Heart left ventricle (tissue), 16 donors: ENCODE measurements at places on chromosomes 3 and 15.

DNA sequence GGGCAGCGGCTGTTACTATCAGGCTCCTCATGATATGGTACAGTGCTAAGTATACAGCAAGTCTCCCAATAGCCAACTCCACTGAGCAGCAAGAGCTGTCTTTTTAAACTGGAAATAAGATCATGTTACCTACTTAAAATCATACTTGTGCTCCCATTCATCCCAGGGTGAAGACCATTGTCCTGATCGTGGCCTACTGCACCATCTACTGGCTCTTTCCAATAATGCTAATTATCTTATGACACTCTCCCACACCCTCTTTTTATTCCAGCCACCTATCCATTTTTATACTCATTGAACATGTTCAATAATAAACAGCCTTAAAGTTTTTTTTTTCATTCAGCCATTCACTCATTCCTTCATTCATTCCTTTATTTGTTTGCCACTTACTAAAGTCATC lies 117.7 kb downstream of the GBE1 start:
- DNase-seq: no peak
- H3K36me3 ChIP-seq: no peaks in the 10 kb centered on the region
- no peak overlapping the region for H3K27ac ChIP-seq

- no peaks in the 10 kb centered on the region for H3K4me1 ChIP-seq
- H3K27ac ChIP-seq: no peak overlapping the region
- DNase-seq: no peak
- H3K4me3 ChIP-seq: no peak overlapping the region
- H3K27me3 ChIP-seq: no peaks in the 10 kb centered on the region
Observed at GRCh38 chr15:25541228-25541627, 102.4 kb upstream of the UBE3A start.

DNA sequence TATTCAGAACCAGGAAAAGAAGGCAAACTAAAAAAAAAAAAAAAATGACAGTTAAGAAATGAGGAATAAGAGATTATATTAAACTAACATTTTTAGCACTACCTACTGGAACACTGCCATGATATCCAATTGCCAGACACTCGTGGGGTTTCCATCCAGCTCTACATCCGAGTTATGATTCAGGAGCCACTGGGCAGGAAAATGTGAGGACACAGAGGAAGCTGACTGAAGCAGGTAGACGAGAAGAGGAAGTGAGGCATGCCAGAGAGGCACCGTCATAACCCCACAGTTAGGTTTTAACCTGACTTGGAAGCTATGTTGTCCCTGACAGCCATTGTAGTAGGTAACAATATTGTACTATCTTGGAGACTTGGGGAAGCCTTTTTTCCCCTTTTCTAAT lies 495.0 kb downstream of the NLGN1 start:
- no peak for DNase-seq
- no peaks in the 10 kb centered on the region for H3K27me3 ChIP-seq
- no peaks in the 10 kb centered on the region for H3K4me1 ChIP-seq
- no peaks in the 10 kb centered on the region for H3K36me3 ChIP-seq
- no peak overlapping the region for H3K27ac ChIP-seq
- H3K4me3 ChIP-seq: no peak overlapping the region

GRCh38 chr3:61914276-61914675 lies 352.9 kb downstream of the PTPRG start:
- H3K4me3 ChIP-seq: no peak overlapping the region
- H3K27ac ChIP-seq: no peak overlapping the region
- no peaks in the 10 kb centered on the region for H3K36me3 ChIP-seq

DNA sequence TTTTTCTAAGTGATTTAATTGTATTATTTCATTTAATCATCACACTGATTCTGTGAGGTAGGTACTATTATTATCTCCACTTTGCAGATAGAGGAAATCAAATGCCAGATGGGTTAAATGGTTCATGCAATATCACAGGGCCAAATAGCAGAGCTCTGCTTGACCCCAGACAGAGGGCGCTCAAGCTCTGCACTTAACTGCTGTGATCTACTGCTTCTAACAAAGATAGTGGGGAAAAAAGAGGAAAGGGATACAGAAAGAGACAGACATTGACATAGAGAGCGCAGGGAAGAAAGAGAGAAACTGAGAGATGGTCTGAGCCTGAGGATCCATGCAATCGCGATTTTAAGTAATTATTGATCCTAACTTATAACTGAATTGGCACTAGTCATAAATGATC lies 279.1 kb upstream of the THRB start:
- peak; percentile 37 for DNase-seq
- H3K4me3 ChIP-seq: no peak overlapping the region
- no peak overlapping the region for H3K27ac ChIP-seq
- no peaks in the 10 kb centered on the region for H3K36me3 ChIP-seq
- H3K27me3 ChIP-seq: no peaks in the 10 kb centered on the region

DNA sequence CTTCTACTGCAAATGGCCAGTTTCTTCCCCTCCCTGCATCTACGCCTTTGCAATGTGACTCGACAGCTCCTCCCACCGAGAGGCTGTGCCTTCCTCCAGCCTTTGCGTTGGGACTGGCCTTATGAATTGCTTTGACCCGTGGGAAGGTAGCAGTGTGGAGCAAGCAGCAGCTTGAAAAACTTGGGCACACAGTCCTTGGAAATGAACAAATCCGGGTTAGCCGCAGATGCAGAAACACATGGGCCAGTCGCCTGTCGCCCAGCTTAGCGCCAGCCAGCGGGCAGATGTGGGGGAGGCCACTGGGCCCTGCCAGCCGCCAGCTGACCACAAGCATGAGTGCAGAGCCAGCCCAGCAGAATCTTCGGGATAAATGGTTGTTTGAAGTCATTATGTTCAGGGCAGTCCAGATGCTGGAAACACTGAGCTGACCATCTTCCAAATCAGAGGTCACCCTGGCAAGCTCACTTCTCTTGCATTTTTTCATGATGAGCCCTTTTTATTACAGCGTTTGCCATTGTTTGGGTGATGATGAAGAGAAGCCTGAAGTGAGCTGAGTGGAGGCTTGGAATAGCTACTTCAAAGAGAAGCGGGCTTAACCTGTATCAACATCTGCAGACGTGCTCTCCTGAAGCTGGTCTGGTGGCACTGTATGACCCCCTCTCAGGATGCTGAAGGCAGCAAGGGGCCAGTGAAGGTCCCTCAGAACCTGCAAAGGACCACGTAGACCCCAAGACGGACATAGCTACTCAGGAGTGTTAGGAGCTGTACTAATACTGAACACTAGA lies 9.8 kb downstream of the SELENOS start:
- H3K27ac ChIP-seq: peak overlapping the region; percentile 81
- DNase-seq: no peak
- no peaks in the 10 kb centered on the region for H3K36me3 ChIP-seq
